ENCODE measurements at places on chromosomes 5 and 9.

GRCh38 chr5:165375201-165375600 lies 1869.8 kb downstream of the MAT2B start:
- no peak for DNase-seq

DNA sequence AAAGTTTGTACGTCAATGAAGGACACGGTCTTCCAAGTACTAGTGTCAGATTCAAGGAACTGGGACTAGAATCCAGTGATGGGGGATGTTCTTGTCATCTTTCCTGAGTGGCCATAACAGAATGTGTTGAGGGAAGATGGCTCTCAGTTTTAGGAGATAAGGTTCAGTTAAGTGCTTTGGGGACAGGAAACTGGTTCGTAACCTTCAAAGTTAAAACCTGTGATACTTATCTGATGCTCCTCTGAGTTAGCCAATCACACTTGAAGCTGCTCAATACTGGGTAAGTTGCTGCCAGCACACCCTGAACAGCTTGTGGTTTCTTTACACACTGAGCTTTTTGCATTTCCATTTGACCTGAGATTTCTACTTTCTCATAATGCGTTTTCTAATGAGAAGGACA lies 64.4 kb downstream of the PIK3R1 start:
- DNase-seq = no peak

DNA sequence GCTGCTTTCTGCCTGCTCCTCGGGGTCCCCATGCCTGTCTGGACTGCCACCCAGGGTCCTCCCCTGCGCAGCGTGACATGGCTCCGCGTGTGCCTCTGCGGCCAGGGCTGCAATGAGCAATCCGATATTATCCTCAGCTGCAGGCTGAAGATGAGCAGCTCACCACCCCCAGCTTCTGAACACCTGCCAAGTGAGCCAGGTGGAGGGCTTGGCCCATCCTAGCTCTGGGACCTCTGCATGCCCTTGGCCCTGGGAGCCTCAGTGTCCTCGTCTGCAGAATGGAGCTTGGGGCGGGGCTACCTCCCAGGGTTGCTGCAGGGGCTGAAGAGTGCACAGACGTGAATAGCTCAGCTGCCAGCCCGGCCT lies 4.1 kb upstream of the MYMK start:
- DNase-seq = no peak

DNA sequence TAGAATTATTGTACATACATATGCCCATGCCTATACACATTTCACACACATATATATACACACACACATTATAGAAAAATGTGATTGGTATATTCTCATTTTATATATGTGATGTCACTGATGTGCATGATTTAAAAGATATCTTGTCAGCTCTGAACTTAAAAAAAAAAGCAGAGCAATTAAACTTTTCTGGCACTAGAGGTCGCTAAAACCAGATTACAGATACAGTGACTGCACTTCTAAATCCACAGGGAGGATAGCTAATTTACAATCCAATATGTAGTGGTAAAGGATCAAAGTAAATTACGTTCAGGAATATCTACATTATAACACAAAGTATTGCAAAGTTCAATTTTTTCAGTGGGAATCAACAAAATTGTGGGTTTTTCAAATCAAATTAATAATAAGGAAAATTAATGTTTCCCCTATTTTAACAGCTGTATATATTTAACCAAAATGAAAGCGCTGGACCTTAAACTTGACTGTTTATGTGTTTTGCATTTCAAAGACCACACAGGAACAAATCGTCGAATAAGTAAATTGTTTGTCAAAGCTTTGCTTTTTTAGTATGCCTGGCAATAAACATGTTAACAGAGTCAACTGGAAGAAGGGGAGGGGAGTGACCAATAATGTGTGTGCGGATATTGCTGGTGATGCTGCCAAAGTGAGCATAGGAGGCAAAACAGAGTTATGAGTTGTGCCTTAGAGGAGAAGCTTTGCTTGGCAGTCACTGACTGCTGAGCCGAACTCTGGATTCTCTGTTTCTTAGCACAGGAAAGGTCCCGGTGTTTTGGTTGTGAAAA lies 1201.4 kb upstream of the C9orf72 start:
- no peak for DNase-seq

- no peak for DNase-seq
Observed at GRCh38 chr5:88634014-88634413, 249.0 kb downstream of the MEF2C start.

GRCh38 chr5:32865475-32865874 lies 154.4 kb downstream of the NPR3 start:
- DNase-seq = no peak

DNA sequence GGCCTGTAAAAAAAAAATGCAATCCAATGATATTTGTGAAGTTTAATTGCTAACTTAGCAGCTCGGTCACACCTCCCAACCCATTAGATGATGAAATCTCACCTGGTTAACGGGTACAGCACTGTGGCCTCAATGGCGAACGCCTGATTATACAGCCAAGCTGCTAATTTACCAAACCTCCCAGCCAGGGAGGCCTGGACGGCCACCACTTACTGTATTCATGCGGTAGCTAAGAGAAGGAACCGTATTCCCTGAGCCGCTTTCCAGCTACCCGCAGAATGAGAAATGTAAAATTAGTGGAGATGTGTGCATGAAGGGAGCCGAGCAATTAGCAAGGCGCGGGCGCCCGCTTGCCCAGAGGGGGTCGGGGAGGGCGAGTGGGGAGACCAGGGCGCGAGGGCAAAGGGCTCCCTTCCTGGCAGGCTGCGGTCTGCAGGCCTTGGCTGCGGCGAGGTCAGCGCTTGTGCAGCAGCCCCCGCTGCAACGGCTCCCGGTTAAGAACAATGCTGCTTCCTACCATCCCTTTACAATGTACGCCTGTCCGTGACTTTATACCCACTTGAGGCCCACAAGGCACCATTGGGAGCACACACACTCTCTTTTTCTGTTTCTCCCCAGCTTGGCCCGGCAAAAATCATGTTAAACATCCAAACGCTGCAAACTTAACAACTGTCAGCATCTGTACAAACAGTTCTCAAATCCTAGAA lies 70.4 kb upstream of the TBCA start:
- DNase-seq = no peak

DNA sequence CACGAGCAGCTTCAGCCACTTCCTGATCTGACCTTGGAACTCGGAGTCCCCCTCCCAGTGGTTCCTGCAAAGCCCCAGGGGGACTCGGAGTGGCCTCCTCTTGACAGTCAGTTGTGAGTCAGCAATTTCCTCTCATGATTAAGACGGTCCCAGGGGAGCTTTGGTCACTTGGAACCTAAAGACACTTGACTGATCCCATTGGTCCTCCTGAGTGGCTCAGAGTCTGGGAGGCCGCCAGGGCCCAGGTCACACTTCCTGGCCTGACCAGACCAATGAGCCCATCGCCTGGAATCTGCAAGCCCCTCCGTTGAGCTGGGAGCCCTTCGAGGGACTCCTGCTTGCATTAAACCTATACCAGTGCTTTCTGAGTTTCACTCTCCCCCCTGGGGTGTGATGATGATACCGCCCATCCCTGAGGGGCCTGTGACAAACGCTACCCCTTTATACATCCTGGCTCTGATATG lies 29.1 kb downstream of the TSPAN17 start:
- no peak for DNase-seq

DNA sequence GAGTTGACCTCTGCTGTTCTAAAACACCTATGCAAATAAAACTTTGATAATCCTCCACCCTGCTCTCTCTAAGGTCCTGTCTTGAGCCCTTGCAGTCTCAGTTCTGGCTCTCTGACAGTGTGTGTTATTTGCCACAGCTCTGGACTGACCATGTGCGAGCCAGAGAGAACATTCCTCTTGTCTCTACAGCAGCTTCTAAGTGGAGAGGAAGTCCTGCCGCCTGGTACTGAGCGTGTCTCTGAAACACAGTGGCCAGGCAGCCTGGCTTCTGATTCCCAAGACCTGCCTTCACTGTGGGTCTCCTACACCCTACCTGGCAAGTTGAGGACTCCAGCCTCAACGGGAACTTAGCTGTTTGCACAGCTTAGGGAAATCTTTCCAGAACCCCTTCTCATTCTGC lies 61.6 kb downstream of the ENTREP1 start:
- DNase-seq = no peak

DNA sequence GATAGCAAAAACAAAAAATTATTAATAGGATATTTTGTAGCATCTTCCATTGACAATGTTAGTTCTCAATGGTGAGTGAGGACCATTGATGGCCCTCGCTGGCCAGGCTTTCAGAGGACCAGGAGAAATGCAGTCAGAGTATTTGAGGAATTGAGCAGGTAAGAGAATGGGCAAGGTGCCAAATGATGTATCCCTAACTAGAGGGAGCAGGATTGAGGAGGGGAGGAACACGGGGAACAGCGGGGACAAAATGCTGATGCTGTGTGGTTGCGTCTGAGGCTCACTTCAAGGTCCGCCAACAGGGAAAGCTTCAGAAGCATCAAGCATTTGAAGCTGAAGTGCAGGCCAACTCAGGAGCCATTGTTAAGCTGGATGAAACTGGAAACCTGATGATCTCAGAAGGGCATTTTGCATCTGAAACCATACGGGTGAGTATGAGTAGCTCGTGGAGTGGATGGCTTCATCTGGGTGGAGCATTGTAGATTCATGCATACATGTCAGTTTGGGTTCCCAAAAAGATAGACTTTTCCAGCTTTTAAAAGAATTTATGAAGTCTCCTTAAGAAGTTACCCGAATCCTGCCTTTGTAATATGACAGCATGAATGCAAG lies 16.2 kb downstream of the SPTAN1 start:
- no peak for DNase-seq

DNA sequence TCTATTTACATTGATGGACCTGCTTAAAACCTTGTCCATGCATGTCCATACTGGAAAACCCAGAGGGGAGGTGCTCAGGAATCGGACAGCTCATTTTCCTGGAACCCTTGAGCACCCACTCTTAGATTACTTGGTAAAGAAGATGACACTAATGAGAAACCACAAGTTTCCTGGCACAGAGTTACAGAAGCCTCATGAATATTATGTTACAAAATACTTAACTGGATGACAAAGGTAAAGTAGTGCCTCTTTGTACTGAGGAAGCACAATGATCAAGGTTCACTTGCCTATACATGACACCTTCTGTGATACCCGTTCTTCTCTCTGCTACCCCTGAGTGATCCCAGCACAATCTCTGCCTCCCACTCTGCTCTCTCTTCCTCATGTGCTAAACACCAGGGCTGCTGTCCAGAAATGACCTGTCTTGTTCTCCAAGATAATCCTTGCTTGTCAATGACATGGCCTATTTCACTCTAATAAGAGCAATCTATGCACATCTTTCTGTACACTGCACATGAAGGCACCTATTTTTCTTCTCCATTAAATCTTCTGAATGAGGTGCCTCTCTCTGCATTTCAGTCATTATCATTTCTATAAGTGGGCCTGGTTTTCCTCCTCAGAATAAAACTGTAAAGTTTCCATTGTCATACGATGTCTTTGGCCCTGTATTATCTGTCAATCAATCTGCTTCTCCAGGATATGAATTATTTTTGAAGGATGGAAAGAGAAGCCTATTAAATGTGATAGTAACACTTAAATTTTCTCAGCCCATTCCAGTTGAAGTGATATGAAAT lies 684.0 kb upstream of the ACO1 start:
- no peak for DNase-seq

GRCh38 chr9:87343816-87344430 lies 153.7 kb upstream of the DAPK1 start:
- DNase-seq = no peak

DNA sequence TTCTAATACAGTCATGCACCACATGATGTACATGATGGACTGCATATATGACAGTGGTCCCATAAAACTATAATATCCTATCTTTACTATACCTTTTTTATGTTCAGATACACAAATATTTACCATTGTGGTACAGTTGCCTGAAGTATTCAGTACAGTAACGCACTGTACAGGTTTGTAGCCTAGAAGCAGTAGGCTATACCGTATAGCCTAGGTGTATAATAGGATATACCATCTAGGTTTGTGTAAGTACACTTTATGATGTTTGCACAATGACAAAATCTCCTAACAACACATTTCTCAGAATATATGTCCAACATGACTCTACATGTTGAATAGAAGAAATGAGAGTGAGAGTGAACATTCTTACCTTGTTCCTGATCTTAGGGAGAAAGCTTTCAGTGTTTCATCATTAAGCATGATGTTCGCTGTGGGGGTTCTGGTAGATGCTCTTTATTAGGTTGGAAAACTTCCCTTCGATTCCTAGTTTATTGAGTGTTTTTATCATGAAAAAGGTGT lies 31.8 kb downstream of the AMBP start:
- no peak for DNase-seq

DNA sequence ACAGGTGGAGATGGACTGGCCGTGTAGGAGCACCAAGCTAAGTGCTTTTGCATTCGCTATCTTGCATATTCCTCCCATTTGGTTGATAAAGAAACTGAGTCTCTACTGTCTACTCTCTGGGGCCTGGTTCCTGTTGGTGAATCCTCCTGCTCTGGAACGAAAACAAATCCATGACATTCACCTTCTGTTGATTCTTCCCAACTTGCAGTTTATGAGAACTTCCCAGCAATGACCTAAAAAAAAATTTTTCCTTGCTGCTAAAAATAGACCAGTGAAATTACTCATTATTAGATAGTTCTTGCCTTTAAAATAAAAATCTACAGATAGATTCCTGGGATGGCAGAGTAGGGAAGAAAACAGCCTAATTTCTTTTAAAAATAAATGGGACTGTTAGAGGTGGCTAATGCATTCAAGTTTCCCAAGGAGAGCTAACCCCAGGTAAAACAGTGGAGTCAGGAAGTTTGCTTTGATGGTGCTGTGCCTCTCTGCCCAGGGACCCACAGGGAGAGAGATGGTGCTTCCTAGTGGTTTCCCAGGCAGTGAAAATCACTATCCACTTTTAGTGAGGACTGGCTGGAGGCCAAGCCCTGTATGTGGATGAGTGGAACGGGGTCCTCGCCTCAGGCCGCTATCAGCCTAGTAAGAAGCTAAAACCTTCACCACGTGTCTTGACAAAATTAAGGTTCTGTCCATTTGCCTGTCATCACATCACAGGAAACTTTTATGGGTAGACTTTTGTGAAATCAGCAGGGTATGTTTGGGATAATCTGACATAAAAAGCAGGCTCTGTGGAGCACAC lies 68.4 kb upstream of the NR3C1 start:
- no peak for DNase-seq

- no peak for DNase-seq
Observed at GRCh38 chr9:7570107-7570720, 229.4 kb downstream of the DMAC1 start.

- no peak for DNase-seq
Observed at GRCh38 chr5:52789851-52790250, 2.1 kb downstream of the ITGA1 start.

DNA sequence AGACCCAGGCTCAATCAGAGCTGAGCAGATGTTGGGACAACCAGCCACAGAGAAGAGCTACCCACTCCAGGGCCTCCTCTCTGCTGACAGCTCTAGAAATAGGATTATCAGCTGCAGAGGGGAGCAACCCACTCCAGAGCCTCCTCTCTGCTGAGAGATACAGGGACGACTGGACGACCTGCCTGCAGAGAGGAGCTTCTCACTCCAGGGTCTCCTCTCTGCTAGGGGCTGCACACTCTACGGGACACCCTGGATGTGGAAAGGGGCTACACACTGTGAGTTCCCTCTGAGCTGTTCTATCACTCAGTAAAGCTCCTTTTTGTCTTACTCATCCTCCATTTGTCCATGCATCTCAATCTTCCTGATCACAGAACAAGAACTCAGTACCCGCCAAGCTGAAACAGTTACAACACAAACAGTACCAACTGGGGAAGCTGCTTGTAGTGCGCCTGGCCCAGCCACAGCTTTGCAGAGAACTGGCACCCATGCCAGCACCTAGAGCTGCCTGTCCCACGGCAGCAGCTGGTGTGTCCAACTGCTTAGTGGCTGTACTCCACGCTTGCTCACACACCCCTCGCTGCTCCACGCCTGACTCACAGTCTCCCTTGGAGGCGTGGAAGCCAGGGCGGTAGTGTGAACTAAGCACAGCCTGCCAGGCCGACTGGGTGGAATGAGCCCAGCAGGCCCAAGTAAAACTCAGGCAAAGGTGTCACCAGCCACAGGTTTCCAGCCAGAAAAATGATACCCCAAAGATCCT lies 56.8 kb downstream of the PRELID2 start:
- peak; percentile 75 for DNase-seq

All from coronary artery (tissue), 2 donors.